Activated T-cell treated with anti-CD3 and anti-CD28 coated beads for 4 hours (primary cell): ENCODE measurements at places on chromosomes 3 and 15.

- DNase-seq = no peak
These were observed 18.0 kb upstream of the SLC30A4 start for GRCh38 chr15:45540531-45540930.

DNA sequence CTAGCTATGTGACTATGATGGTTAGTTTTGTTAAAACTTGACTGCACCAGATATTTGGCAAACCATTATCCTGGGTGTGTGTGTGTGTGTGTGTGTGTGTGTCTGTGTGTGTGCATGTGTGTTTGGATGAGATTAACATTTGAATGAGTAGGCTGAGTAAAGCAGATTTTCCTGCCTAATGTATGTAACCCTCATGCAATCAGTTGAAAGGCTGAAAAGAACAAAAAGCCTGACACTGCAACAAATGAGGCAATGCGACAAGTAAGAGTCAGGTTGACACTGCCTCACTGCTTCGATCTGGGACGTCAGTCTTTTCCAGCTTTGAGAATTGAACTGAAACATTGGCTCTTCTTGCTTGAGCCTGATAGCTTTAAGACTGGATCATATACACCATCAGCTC, 643.0 kb downstream of the NAALADL2 start:
- no peak for DNase-seq

- no peak for DNase-seq
These were observed 22.9 kb downstream of the ATP8B4 start for GRCh38 chr15:50095938-50096821.

- DNase-seq = peak; percentile 42
These were observed at the start of gene CHST2 for GRCh38 chr3:143119009-143119914. TSS of gene CHST2 (plus strand) at chr3:143119771. CDS start at chr3:143120817, 1,046 bp downstream.

DNA sequence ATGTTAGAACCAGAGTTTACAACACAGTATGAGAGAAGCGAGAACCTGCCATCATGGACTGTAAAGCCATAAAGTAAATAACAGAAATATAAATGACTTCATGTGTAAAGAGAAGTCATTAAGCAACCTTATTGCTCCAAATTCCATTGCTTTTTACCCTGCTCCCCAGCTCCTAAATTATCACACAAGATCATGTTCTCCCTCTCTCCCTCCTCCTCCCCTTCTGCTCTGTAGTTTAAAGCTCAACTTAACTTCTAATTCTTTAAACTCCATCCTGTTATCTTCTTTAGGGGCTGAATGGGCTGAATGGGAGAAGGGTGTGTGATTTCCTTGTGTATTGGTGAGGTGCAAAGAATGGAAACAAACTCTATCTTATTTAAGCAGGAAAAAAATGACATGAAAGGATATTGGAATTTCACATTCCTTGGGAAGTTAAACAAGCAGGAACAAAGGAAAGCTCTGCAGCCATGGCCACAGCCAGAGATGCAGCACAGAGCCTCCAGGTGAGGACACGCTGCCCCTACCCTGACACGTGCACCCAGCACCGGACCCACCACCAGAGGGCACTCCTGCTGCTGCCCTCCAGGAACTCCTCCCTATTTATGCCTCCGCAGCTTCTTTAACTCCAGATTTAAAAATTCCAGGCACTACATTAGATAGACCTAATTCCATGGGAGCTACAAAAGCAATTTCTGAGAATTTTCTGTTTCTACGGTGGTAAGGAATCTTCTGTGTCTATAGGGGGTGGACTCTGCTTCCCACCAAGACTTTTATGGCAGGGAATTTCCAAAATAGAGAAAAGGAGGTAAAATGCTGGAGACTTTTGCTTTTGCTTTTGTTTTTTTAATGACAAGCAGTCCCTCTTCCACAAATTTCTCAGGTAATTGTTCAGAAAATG, 76.9 kb upstream of the ABI3BP start:
- DNase-seq = peak; percentile 14

DNA sequence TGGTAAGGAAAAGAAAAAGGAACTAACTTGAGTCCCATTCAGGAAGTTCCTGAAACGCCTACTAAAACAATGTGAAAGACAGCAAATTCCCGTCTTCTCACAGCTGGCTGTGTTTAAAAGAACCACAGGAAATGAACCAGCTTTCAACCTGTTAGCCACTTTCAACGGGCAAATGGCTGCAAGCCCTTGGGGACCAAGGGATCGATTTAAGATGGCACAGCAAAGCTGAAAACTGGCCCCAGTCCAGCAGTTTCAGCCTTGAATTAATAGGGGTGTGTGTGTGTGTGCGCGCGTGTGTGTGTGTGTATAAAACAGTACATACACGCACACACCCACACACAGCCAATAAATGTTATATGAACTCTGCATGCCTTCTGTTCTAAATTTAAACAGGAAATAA, 168.7 kb upstream of the TMCO5A start:
- DNase-seq = no peak

DNA sequence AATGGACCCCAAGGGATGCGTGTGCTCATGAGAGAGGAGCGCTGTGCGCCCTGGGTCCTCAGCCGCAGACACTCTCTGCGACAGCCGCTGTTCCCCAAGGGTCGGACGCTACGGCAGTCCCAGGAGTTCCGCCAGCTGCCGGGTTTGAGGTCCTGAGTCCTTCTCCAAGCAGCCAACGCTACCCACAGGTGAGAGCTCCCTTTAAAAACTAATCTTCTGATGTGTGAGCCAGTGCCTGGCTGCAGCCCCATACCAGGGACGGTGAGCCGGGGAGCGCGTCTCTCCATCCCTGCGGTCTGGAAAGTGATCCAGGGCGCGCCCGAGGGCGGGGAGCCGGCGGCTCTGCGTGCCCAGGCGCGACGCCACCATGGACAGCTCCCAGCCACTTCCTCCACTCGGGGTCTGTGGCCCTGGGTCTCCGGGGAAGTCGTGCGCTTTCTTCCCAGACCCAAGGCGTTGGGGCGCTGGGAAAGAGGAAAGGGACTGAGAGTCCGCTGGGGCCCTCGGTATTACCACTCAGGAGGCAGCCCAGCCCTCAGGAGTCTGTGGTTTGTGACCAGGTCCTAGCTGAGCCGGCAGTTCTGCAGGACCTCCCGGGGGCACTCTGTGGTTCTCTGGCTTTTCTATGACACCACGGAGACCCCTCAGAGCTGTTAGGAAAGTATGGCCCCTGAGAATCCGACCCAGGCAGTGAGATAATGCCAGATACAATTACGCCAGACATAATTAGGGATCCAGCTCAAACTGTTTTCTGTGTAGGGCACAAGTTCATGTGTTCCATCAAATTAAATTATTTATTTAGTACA, 1.4 kb downstream of the CEMIP start:
- DNase-seq = no peak

DNA sequence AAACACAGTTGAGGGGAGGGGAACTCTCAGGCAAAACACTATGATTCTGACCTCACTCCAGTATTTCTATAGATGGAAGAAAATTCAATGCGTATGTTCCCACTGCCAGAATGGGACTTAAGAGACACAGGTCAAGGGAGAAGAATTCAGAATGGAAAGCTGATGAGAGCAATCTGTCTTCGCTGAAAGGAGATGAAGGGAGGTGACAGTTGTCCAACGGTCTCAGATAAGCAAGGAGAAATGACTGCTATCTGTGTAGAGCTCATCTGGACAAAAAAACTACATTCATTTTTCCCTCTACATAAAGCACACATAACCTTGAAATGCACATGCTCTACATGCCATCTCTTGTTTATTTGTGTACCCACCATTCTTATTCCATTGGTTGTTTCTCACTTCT, 405.1 kb downstream of the LSAMP start:
- DNase-seq = no peak

DNA sequence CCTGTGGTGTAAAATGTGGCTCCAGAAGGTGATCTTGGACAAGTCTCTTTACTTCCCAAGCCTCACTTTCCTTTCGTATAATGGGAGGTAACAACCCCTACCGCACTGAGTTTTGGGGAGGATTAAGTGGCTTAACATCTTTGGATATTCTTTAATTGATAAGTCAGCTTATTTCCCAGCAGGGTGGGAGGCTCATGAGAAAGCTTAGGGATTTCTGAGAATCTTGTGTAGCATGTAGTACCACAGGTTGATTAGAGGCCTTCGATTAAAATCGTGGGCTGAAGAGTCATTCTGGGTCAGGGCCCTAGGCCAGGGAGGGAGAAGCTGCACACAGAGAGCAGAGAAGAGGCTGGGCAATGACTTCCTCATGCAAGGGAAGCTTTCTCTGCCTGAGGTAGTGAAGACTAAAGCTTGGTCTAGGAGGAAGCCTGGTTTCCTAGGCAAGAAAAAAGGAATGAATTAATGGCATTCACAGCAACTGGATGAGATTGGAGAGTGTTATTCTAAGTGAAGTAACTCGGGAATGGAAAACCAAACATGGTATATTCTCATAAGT, 1.5 kb upstream of the NMNAT3 start:
- no peak for DNase-seq

DNA sequence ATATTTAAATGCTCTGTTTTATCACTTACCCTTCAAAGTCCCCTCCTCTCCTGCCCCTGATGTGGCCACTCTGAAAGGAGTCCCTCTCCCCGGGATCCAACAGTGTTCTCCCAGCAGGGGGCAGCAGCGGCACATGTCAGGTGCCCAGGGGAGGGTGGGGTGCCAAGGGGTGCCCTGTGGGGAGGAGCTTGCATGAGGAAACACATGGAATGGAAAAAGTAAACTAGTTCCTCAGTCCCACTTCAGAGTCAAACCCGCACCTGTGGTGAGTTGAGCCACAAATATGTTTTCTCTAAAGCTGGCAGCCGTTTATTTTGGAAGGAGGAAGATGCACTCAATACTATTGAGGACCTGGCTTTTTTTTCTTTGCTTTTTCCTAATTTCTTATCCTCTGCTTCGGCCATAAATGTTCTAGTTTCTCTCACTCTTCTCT, 30.1 kb upstream of the NRROS start:
- peak; percentile 96 for DNase-seq

DNA sequence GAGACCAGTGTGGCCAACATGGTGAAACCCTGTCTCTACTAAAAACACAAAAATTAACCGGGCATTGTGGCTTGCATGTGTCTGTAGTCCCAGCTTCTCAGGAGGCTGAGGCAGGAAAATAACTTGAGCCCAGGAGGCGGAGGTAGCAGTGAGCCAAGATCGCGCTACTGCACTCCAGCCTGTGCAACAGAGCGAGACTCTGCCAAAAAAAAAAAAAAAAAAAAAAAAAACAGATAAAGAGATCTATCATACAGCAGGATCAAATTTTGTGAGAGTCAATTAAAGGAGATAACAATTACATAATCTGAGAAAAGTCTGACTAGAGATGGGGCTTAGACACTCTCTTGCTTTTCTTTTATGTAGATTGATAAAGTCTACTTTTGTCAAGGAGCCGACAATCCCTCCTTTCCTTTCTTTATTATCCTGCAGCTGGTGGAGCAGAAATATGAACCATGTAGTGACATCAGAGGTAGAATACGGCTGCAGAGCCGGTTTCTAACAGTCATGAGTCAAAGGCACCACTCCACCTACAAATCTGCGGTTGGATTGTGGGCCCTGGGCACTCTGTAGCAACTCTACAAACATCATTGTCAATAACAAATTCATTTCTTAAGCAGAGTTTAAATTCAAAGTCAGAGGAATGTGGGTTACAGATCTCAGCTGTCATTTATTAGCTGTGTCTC, 9.0 kb downstream of the C2CD4A start:
- no peak for DNase-seq

DNA sequence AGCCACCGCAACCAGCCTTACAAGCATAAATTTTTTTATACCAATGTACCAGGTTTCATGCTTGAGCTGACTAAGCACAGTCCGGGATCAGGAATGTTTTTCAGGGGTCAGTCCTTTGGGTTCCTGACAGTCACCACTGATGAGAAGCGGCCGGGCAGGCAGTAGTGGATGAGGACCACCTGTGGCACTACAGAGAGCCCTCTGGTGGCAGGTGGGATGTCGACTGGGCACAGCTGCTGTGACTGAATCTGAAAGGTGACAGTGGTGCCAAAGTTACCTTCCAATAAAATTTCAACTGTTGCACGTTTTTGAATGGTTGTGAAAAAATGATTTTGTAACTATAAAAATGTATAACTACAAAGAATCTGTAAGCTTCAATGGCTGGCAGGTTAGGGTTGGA, 34.0 kb downstream of the TPRA1 start:
- DNase-seq = no peak
